Sciatic nerve (tissue), 2 donors: ENCODE measurements at places on chromosomes 4 and X. TPM values are rescaled to one million over a fixed set of nuclear protein-coding genes. Genes with fewer than 3 reads are reported as not detected.

CXorf65 gene
- total RNA-seq: not detected

FAM236A gene
- not detected for total RNA-seq

SNCA gene
- total RNA-seq: 202 TPM

XG gene
- total RNA-seq: 4.0 TPM

RAB40A gene
- 1.2 TPM for total RNA-seq

UGT2B15 gene
- total RNA-seq: not detected

RASL11B gene
- total RNA-seq: 2.5 TPM
